ENCODE measurements at places on chromosomes 3 and 15.

- no peak for DNase-seq
Measured at GRCh38 chr3:39978308-39978707, 168.9 kb downstream of the MYRIP start.

DNA sequence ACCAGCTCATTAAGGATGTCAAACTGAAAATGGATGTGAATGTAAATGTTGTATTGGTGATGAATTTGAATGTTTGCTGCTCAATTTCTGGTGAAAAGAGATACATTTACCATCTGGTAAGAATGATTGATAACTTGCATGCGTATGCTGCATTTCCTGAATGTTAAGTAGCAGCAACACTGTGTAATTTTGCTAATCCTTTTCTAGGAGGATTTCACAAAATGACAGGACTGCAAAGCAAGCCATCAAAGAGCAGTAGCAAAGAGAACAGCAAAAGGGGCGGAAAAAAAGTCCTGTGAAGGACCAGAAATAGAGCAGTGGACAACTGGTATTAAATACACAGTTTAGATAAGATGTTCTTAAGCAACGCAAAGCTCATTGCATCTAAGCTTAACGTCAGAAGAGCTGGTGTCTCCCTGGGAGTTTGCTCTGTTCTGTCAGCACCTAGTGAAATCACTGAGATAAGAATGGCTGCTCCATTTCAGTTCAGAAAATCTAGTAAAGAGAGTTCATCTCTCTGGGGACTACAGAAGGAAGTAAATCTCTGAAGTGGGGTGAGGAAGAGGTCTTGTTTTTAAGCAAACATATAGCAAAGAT is 23.5 kb upstream of the PAQR5 start:
- DNase-seq, result no peak

- DNase-seq, result no peak
Measured at GRCh38 chr15:88255087-88255483, 1.5 kb downstream of the NTRK3 start.

DNA sequence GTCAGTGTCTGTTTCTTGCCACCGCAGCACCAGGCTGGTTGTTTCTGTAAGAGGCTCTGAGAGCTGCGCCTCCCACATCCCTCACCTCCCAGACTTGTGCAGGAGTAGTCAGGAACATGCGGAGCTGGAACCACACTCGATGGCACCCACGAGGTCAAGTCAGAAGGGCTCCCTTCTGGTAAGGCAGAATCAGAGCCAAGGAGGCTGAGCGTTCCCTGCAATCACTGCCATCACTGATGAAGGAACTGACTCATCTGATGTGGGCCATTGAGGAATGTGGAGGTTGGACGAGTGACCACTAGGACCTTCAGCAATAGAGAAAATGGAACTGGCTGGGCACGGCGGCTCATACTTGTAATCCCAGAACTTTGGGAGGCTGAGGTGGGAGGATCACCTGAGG is 35.7 kb upstream of the BLM start:
- no peak for DNase-seq

GRCh38 chr15:69758810-69759790 is 306.5 kb downstream of the RPLP1 start:
- peak; percentile 13 for DNase-seq

GRCh38 chr3:36493051-36493450 is 112.7 kb downstream of the STAC start:
- DNase-seq, result no peak

DNA sequence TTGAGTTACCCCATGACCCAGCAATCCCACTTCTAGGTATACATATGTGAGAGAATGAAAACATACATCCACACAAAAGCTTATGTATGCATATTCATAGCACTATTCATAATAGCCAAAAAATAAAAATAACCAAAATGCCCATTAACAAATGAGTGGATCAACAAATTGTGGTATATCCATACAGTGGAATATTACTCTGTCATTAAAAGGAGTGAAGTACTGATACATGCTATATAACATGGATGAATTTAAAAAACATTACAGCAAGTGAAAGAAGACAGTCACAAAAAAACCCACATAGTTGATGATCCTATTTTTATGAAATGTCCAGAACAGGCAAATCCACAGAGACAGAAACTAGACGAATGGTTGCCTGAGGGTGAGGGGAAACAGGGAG is 5.2 kb downstream of the C3orf20 start:
- DNase-seq, result no peak

DNA sequence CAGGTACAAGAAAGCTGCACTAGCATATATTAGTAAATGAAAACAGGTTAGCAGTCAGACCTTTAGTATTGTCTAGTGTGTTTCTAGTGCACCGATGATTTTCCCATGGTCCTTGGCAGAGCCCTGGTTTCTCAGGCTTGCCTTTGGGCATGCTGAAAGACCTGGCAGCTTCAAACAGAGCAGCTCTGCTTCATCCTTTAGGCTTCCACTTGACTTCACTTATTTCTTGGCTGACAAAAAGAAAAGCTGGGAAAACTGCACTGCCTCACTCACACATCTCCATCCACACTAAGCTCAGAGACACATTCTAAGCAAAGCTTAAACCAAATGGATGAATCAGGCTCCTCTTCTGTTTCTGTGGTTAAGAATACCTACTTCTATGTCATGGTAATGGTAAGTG is 374.8 kb upstream of the PDZRN3 start:
- DNase-seq, result no peak

DNA sequence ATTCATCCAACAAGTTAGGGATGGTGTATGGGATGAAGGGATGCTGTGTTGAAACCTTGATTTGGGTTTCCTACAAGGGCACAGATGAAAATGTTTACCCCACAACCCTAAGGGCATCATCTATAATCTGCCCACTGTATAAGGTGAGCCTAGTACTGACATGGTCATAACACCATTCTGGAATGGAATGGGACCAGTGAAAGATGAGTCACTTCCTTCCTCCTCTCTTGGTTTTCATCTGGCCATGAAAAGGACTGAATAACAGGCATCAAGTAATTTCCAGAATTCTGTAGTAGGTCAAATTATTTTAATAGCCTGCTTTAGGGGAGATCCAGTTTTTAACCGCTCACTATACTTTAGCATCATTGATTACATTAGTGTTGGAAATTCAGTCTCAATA is 538.6 kb downstream of the NR2F2 start:
- DNase-seq, result no peak

DNA sequence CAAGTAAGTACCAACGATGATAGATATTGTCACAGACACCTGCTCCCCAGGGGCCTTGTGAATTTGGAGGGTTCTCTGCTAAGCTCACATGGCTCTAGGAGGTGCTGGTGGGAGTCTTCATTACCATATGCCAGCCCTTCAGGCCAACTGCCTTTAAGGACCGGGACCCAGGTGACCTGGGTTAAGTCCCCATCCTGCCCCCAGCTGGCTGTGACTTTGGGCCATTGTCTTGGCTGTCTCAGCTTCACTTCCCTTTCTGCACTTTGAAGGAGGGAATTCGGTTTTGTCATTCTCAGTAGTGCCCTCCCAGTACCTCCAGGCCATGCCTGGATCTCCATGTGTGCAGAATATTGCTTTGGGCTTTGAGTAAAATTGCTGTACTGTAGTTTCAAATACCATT is 72.8 kb upstream of the ACAD9 start:
- no peak for DNase-seq

GRCh38 chr15:98155356-98155755 is 194.9 kb downstream of the ARRDC4 start:
- no peak for DNase-seq

- DNase-seq, result no peak
Measured at GRCh38 chr15:90500171-90500570, 29.6 kb upstream of the CRTC3 start.

DNA sequence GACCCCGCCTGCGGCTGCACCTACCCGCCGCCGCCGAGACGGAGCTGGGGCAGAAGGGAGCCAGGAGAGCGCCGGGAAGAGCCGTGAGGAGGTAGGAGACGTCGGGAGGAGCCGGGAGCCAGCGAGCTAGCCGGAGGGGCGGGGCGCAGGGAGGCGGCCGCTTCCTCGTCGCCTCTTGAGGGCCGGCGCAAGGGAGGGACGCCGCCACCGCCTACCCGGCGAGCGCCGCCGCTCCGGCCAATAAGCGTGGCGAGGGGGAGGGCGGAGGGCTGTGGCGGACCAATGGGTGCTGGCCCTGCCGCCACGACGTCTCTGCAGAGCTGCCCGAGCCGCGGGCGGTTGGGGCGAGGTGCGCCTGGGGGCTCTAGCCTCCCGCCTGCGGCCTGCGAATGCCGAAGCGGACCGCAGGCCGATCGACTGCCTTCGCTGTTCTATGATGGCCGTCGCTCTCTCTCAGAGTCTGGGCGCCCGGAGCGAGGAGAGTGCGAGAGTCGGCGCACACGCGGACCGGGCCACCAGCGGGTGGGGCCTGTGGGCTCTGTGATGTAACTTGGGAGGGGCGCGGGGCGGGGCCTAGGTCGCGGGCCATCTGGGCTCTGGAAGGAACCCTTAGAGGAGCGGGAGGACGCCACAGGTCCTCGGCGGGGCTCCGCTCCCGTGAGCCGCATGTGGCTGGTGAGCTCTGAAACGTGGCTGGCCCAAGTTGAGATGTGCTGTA is 72.7 kb upstream of the MAP4 start:
- peak; percentile 96 for DNase-seq

GRCh38 chr3:149221783-149222517 is at the start of gene CP:
TSS of gene CP (minus strand) at chr3:149221829. CDS start at chr3:149221792, 37 bp downstream.
- peak; percentile 16 for DNase-seq

GRCh38 chr15:39744334-39745103 is 38.1 kb downstream of the FSIP1 start:
- DNase-seq, result no peak

GRCh38 chr15:91224755-91225380 is 124.8 kb downstream of the SV2B start:
- peak; percentile 29 for DNase-seq

- no peak for DNase-seq
Measured at GRCh38 chr15:79475306-79475705, 43.2 kb downstream of the MINAR1 start.

GRCh38 chr3:122104515-122105194 is 49.5 kb downstream of the CD86 start:
- no peak for DNase-seq

DNA sequence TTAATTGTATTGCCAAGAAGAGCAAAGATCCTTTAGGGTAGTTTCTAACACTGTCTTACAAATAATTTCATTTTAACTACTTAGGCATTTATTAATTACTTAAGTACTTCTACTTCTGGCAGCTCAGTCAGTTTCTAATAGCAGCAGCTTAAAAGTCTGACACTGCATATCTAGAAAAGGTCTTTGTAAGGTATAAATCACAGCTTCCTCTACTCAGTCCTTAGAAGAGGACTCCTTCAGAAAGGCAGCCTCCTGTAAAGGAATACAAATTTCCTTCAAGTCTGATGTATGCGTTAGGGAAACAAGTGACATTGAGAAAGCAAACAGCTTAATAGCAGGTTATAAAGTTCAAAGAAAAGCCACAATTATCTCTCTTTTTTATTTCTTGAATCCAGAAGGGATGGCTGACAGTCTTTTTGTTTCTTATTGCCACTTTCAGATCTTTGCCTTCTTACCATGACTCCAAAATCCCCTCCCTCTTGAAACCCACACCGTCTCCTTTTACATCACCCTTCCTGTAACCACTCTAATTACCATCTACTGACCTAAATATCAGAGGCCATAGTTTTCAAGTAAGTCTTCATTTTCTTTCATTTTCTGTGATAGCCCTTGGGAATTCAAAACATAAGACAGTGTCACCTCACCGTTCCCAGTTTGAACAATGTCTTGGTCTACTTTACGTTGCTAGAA is 109.5 kb downstream of the CGGBP1 start:
- DNase-seq, result no peak

- no peak for DNase-seq
Measured at GRCh38 chr3:158775426-158776410, 26.1 kb upstream of the MFSD1 start.

- no peak for DNase-seq
Measured at GRCh38 chr3:151867666-151868065, 5.8 kb upstream of the SUCNR1 start.

GRCh38 chr15:81516461-81516860 is 142.4 kb upstream of the TMC3 start:
- DNase-seq, result no peak

- no peak for DNase-seq
Measured at GRCh38 chr15:72919936-72920465, 132.3 kb upstream of the NEO1 start.

GRCh38 chr15:50107157-50107556 is 11.9 kb downstream of the ATP8B4 start:
- DNase-seq, result no peak

- no peak for DNase-seq
Measured at GRCh38 chr3:23594894-23595670, 210.7 kb upstream of the UBE2E1 start.

DNA sequence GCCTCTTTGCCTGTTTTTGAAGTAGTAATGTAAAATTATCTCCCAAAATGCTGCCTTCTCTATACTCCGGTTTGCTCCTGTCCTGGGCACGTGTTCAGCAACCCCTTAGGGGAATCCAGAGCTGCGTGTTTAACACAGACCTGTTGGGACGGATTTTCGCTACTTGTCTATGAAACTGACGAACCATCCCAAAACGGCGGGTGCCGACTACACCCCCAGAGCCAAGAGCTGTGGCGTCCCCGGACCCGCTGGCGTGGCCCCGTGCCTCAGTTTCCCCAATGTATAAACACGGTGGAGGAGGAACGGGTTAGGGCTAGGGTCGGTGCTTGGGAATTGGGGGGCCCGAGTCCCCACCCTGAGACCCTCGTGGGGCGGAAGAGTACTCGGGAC is 473 bp downstream of the FHIT start:
- peak; percentile 29 for DNase-seq

GRCh38 chr3:60142009-60142408 is 1092.2 kb upstream of the CFAP20DC start:
- DNase-seq, result no peak

- DNase-seq, result no peak
Measured at GRCh38 chr15:49225572-49226281, 55.7 kb downstream of the GALK2 start.

DNA sequence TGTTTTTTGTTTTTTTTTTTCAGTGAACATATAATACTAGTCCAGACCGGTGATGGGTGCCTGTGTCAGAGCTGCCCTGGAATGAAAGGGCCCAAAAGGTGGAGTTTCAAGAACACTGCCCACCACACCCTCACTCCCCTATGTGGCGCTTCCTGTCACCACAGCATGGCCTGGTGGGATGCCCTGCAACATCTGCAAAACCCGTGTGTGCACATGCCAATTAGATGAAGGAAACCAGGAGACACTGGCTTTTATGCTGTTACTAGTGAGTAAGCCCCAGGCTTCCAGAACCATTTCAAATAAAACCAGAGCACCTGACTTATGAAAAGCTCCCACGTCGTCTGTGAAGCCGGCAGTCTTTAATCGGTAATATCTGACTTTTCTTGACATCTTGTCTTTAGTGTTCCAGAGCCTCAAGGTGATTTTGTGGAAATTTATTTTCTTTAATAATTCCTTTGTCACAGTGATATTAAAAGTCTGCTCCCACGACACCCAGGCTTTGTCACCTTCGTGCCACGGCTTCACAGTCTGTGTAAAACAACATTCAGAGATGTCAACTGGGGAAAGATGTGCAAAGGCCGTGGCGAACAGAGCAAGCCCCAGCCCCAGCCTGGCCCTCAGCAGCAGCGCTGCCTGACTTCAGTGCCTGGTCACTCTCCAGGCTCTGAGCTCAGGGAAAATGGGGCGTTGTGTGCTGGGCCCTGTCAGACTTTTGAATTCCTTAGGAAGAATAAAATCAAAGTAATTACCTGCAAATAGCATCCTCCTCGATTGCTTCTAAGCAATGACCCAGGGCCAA is 6.4 kb downstream of the CFAP92 start:
- DNase-seq, result no peak

GRCh38 chr3:123370819-123371218 is 78.1 kb downstream of the ADCY5 start:
- DNase-seq, result no peak

GRCh38 chr15:70418943-70419342 is 321.2 kb upstream of the TLE3 start:
- no peak for DNase-seq

Measured in prostate gland (tissue), 2 donors.